ENCODE measurements at places on chromosomes 12 and 14.

- DNase-seq = no peak
Observed at GRCh38 chr14:95190346-95190840, 33.1 kb upstream of the DICER1 start.

GRCh38 chr12:67593041-67593440 lies 55.5 kb upstream of the DYRK2 start:
- DNase-seq = no peak

- no peak for DNase-seq
Observed at GRCh38 chr14:93957333-93957710, 19.0 kb downstream of the ASB2 start.

DNA sequence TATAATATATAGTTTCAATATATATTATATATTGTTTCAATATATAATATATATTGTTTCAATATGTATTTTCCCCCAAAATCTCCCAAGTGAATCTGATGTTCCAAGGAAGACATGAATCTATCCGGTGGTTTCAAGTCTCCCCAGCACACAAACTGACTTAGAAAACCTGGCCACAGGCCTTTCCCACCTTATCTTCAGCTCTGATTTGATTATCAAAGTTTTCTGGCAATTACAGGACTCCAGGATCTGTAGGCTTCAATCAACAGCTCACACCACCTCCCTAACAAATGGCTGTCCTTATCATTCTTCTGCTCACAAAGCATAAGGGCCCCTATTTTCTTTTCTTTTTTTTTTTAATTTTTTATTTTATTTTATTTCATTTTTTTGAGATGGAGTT lies 22.7 kb upstream of the SPTSSA start:
- DNase-seq = no peak

DNA sequence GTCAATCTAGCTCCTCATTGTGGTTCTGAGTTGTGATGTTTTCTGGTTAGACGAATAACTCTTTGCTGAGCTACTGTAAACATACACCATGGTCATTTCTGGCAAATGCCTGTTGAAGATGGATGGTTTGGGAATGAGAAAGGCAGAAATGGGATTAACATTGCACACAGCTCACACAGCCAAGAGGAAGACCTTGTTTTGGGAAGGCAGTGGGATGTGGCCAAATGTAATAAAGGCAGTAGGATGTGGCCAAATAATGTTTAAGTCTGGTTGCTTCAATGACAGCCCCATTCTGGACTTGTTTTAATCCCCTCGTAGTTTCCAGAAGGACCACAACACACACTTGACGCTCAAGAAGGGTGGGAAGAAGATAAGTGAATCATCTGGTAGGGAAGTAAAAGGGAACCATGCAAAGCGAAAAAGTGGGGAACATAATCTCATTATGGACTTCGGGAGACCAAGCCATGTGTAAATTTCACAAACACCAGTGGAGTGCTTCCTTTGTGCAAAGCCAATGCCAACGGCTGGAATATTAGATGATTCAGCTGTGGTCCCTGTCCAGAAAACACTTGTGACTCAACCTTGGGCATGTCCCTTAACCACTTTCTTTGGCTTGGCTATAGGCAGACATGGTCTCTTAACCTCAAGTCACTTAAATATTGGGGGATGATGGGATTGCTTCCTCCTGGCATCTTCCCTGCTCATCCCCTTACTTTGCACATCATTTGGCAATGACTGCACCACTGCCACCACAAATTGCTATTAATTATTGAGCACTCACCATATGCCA lies 284.4 kb upstream of the CRY1 start:
- no peak for DNase-seq

GRCh38 chr12:130439250-130439649 lies 101.6 kb downstream of the PIWIL1 start:
- no peak for DNase-seq

GRCh38 chr12:131909752-131910219 lies 15.4 kb downstream of the ULK1 start:
- no peak for DNase-seq

- DNase-seq = no peak
Observed at GRCh38 chr12:19234981-19235871, 105.7 kb downstream of the PLEKHA5 start.

- no peak for DNase-seq
Observed at GRCh38 chr14:81533212-81533535, 479 bp downstream of the SEL1L start.

- no peak for DNase-seq
Observed at GRCh38 chr14:58145936-58146335, 6.1 kb downstream of the ARMH4 start.

GRCh38 chr14:52402812-52403526 lies 88.9 kb downstream of the PTGER2 start:
- DNase-seq = no peak

DNA sequence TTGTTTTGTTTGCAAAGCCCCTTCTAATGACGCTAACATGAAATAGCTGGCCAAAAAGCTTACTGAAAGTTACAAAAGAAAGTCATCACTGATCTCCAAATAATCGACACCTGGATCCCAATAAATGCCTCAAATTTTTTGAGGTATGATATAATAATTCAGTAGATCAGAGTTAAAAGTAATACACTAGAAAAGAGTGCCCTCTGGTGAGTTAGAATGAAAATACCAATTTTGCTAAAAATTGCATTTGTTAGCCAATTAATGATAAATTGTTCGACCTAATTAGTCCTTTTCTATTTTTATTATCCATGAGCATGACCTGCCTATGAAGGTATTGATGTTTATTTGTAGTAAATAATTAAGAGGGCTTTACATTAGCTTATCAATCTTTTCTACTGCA lies 78.6 kb downstream of the CEP128 start:
- DNase-seq = no peak

DNA sequence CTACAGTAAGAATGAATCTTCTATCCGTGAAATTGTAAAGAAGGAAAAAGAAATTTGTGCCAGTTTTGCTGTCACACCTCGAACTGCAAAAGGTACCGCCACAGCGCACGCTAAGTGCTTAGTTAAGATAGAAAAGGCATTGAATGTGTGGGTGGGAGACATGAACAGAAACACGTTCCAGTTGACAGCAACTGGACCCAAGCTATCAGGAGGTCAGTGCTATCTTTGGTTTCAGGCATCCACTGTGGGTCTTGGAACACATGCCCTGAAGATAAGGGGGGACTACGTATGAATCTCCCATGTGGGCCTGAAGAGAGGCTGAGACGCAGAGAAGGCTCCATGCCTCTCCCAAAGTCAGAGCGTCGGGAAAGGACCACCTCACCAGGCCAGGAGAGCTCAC lies 9.8 kb downstream of the IFFO1 start:
- DNase-seq = no peak

GRCh38 chr12:114018669-114019068 lies 52.5 kb upstream of the RBM19 start:
- no peak for DNase-seq

DNA sequence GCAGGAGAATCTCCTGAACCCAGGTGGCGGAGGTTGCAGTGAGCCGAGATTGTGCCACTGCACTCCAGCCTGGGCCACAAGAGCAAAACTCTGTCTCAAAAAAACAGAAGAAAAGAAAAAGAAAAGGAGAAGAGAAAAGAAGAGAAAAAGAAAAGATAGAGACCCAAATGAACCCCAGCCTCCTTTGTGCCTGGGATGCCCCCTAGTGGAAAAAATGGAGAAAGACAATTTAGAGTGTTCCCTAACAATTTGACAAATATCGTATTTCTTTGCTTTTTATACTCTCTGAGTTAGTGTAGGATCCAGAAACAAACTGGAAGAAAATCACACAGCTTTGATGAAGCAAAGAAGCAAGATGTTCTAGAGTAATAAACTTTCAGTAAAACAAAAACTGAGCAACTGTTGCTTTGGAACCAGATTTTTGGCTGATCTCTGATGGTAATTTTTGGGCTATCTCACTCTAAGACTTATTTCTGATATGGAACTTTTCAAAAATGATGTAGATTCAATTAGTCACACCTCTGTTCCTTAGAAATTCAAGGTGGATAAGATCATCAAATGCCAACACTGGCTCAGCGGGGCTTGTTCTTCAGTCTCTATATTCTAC lies 18.6 kb upstream of the PRKAB1 start:
- DNase-seq = peak; percentile 20
